Memory B cell (primary cell): ENCODE measurements at places on chromosomes 1 and 21.

- DNase-seq: no peak
These were observed 6.1 kb upstream of the ADAMTS1 start for GRCh38 chr21:26851109-26851944.

GRCh38 chr1:170703591-170703990 lies 39.7 kb downstream of the PRRX1 start:
- DNase-seq: no peak

DNA sequence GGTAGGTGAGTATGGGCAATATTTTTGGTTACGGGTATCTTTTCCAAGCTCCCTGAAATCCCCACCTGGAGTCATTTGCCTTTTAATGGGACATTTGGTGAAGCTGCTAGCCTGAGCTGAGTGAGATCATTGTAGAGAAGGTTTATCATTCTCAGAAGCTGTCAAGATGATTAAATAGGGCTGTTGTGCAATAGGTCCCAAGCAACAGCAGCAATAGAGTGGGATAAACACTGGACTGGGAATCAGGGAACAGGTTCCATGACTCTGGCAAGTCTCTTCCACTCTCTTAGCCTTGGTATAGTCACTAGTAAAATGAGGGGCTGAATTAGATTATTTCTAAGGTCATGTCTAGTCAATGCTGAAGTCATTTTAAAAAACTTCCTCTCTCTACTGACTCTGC lies 30.3 kb upstream of the FAM78B start:
- no peak for DNase-seq

GRCh38 chr21:46038341-46038829 lies 56.8 kb downstream of the COL6A1 start:
- DNase-seq: no peak

DNA sequence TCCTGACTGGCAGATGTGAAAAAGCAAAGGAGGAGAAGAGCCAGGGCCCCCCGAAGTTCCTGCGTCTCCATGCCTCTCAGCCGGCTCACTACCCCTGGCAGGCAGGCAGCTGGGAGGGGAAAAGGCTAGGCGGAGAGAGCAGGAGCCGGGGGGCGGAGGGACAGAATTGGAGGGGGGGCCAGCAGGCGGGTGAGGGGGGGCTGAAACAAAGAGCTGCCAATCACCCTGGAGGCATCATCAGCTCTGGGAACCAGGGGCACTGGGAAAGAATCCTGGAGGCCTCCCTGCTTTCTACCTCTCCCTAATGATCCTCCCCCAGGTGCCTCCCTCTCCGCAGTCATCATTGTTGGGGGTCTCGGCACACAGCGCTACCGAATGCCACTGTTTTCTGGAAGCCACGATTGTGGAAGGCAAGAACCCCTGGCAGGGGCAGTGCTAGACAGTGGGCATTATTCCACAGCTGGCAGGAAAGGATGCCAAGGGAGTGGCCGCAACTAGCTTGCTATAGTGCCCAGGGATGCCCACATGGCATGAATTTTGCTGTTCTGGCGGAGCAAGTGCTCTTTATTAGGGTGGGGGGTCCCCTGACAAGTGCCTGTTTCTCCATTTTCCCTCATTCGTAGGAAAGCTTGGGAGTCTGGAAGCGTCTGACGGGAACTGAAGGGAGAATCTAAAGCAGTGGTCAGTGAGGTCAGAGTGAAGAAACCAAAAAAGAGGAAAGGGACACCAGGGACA lies at the start of gene THBS3:
THBS3 (minus strand) TSS at position 92 of the 735 bp plus-strand sequence; CDS start at position 71, 21 bp downstream.
- DNase-seq: no peak

GRCh38 chr1:98781906-98782305 lies 120.4 kb downstream of the SNX7 start:
- DNase-seq: no peak

- no peak for DNase-seq
These were observed 67.1 kb upstream of the GUCA2B start for GRCh38 chr1:42086146-42086545.

DNA sequence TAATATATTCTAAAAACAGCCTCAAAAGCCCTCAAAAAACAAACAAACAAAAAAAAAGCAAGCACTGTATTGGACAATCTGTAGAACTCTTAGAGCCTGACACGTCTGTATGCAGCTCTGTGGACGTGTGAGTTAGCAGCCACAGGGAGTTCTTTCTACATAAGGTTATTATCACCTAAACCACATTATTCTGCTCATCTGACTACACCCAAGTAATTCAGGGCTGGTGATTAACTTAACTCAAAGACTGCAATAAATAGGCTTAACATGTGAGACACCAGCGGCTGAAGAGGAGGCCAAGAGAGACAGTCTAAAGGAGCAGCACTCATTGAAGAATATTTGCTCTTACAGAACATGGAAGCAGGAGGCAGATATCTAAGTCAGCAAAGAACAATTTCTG lies 316.0 kb downstream of the VAV3 start:
- DNase-seq: no peak

- no peak for DNase-seq
These were observed 36.9 kb downstream of the MYOM3 start for GRCh38 chr1:24074817-24075589.

DNA sequence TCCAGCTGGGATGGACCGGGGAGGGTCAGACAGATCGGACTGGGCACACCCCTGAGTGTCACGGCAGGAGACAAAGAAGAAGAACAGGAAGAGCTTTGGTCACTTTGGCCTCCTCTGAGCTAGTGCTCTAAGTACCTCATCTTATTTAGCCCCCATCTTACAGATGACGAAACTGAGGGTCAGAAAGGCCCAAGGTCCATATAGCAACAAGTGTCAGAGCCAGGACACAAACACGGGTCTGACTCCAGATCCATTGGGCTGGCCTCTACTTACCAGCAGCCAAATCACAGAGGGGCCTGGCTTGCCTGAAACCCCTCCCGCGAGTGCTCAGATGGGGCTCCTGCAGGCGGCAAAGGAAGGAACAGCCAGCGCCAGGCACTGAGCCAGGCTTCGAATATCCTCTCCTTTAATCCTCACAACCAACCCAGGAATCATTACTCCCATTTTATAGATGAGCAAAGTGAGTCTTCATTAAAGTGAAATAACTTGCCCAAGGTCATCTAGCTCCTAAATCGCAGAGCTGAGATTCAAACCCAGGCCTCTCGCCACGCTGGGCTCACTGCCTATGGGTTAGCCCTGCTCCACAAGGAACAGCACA lies 25.7 kb upstream of the SELENON start:
- no peak for DNase-seq

DNA sequence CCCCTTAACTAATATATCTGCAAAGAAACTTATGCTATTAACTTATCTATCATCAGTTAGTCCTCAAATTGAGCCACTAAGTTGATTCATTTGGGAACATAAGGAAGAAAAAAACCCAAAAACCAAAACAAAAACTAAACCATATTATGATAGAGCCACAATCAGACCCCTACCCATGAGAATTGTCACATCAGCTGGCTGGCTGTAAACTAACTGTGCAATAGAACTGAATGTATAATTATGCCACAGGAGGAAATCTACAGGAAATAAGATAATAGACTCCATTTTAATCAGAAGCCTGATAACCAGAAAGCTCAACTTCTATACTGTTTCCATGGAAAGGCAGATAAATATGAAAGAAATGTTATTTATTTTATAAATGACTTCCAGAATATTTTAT lies 110.0 kb downstream of the RGL1 start:
- DNase-seq: no peak

GRCh38 chr1:223123011-223123610 lies 19.9 kb downstream of the TLR5 start:
- DNase-seq: no peak

GRCh38 chr1:15616373-15617172 lies 685 bp upstream of the DDI2 start:
- DNase-seq: no peak

GRCh38 chr1:17579951-17580939 lies 40.7 kb downstream of the ARHGEF10L start:
- DNase-seq: no peak

DNA sequence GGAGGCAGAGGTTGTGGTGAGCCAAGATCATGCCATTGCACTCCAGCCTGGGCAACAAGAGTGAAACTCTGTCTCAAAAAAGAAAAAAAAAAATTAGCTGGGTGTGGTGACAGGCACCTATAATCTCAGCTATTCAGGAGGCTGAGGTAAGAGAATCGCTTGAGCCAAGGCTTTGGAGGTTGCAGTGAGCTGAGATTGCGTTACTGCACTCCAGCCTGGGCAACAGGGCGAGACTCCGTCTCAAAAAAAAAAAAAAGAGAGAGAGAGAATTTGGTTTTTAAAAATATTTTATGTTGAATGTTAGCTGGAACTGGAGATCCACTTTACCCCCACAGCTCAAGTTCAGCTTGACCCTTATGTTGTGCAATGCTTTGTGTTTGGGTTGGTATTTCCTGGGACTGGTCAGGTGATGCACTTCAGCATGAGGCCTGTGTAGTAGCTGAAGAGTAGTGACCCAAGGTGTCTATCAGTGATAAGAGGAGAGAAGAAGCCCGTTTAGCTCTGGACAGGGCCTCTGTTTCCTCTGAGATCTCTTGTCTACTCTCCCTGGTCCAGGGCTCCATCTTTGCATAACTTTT lies 36.8 kb upstream of the MACF1 start:
- DNase-seq: no peak

DNA sequence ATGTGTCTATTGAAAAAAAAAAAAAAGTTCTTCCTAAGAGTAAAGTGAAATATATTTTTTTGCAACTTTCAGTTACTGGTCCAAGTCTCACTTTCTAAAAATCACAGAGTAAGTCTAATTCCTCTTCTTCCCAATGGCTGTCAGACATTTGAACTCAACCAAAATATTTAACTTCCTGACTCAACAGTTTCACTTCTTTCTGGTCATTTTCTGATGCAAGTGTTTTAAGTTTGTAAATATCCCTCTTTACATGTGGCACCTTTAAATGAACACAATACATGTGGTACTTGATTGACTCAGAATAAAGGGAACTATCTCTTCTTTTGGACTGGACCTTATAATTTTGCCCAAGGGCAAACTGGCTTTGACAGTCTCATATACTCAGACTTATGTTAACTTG lies 76.7 kb downstream of the ASH1L start:
- no peak for DNase-seq
